ENCODE measurements at places on chromosomes 2 and 18.
A peak's percentile ranks its signal among the peaks of the same experiment; 100 is the strongest.

DNA sequence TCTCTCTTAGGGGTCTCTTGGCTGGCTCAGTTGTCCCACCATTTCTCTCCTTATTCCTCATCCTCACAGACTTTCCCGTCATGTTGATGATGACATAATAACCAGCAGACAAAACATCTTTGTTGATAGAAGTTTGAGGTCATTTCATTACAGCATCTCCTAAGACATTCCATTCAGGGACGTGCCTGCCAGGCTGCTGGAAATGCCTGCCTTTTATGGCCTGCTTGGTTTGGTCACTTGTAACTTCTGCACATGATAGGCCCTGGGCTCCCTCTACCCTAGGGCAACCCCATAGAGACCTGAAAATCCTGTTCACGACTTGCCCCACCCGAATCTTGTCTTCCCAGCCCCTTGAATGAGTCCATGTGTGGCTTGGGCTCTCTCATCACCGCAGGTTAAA is 81.7 kb downstream of the SDC1 start:
- DNase-seq: peak; percentile 78

- no peak for DNase-seq
Measured at GRCh38 chr18:501406-501714, 859 bp upstream of the COLEC12 start.

- DNase-seq: no peak
Measured at GRCh38 chr2:74413001-74413698, 8.3 kb downstream of the C2orf81 start.

- DNase-seq: no peak
Measured at GRCh38 chr2:10831400-10831985, 18.9 kb upstream of the PDIA6 start.

GRCh38 chr2:232013701-232014353 is 52.3 kb downstream of the DIS3L2 start:
- DNase-seq: no peak
